ENCODE measurements at places on chromosomes 1 and 21.

GRCh38 chr1:82108843-82109242, 308.1 kb downstream of the ADGRL2 start:
- no peak for DNase-seq

DNA sequence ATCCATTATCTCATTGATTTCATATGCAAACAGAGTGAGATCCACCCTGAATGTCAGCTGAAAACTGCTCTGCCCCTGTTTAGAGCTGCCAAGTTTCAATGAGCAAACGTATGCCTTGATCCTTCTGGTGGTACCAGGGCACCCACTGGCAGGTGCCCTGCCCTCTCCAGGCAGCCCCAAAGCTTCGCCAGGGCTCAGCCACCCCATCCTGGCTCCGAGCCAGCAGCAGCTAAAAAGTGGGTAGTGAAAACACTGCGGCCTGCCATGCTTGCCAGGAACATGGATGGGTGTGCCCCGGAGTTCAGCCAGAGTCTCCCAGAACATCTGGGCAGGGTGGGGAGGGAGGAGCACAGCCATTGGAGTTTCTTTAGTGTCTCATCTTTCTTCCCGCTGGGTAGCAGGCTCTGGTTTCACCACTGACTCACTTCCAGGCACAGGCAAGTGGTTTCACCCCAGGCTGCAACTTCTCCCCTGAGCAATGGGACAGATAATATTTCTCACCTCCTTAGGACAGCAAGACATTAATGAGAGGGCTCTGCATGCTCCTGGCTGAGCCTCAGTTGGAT, 8.1 kb upstream of the LMX1A start:
- DNase-seq: no peak

DNA sequence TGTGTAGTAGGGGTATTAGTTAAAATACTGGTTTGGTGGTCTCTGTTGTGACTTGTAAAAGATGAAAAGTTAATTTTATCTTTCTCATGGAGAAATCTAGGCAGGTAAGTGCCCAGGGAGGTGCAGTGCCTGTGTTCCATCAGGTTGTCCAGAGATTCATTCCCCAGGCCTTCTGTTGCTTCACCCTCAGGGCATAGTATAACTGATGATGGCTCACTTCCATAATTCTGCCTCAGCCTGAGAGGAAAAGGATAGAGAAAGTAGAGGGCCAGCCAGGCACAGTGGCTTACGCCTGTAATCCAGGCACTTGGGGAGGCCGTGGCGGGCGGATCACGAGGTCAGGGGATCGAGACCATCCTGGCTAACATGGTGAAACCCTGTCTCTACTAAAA, 153.9 kb downstream of the FMN2 start:
- DNase-seq: no peak

GRCh38 chr1:152752225-152752624, 5.6 kb upstream of the KPRP start:
- DNase-seq: no peak

DNA sequence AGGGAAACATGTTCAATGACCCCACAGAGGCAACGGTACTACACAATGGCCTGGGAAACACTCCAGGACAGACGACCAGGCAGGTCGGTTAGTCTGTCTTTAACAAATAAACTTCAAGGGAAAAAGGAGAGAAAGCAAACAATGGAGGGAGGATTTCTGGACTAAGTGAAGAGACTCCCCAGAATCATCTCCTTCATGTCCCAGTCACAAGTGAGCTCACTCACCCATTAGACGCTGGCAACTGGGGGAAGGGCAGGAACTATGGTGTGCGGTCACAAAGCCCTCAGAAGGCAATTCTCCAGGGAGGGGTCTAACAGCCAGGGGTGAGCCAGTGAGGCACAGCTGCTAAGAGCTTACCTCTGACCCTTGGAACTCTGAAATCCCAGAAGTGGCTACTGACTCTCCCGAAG, 55.7 kb upstream of the NADK start:
- DNase-seq: no peak

DNA sequence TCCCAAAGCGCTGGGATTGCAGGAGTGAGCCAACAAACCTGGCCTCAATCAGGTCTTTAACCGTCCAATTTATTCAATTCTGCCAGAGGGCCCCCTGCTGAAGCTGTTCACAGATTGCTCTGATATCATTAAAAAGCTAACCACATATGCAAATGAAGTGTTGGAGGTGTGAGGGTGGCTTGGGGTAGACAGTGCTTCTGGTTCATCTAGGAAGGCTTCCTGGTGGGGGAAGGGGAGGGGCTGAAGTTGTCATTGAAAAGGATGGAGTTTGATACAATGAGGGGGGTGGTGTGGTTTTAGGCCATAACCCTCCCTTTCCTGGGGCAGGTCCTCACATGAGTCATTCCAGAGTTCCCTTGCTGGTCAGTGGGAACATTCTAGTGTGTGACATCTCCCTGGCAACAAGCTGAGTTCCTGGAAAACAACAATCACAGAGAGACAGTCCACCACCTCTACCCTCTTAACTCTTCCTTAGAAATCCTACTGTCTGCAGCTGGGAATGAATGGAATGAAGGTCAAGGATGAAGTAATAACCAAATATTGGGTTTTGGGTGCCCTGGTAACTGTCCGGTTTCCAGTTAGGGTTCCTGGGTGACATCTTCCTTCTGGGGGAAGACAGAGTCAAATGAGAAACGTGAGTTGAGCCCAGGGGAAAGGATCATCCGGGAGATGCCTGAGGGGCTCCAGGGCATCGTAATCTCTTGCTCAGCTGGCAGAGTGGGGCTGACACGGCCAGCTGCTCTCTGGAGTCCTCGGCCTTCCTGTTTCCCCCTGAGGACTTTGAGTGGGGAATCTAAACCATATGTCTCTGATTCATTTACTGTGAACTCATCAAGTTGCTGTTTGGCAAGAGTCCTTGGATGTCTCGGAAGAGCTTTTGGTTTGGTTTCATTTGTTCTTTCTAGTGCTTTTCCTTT, 32.2 kb downstream of the BATF3 start:
- DNase-seq: no peak

GRCh38 chr1:234433563-234434285, 45.3 kb downstream of the TARBP1 start:
- no peak for DNase-seq

- DNase-seq: no peak
Observed at GRCh38 chr21:45363921-45364467, 41.0 kb upstream of the COL18A1 start.

DNA sequence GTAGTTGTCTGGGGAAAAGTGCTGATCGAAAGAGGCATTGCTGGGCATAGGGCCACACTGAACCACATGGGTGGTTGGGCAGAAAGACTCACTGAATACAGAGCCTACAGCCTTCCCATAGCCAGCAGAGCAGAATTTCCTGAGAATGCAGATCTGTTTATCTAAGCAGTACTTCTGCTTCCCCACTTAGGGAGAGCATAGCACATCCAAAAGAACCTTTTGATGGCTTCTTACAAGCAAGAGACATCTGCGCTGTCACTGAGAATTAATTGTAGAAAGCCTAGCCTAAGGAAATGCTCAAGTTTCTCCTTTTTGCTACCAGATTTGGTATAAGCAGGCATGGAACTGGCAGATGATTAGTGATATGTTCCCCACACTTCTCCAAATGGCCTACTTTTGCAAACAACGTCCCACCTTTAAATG, 13.0 kb upstream of the KLHDC8A start:
- no peak for DNase-seq

GRCh38 chr1:166766942-166767341, 72.3 kb upstream of the POGK start:
- no peak for DNase-seq

GRCh38 chr1:12040457-12041051, 21.3 kb downstream of the MIIP start:
- DNase-seq: no peak

- DNase-seq: no peak
Observed at GRCh38 chr1:173893611-173894010, 23.5 kb downstream of the SERPINC1 start.

- DNase-seq: peak; percentile 50
Observed at GRCh38 chr1:2229037-2229864, 1.1 kb downstream of the SKI start.

DNA sequence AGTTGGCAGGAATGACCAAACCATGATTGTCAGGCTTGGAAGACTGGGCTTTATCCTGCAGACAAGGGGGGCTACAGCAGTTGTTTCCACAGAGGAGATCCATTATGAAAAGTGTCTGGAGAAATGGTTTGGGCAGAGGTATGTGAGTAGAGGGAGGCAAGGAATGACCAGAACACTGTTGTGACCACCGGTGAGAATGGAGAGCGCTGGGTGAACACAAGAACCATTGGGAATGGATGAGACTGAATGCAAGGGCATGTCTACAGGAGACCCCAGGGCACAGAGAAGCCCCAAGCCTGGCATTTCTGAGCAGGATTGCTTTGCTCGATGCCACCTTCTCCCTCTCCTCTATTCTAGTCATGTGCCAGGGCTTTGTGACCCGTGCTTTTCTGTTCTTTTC, 125.1 kb downstream of the CACNA1E start:
- DNase-seq: no peak

- peak; percentile 48 for DNase-seq
Observed at GRCh38 chr21:30447056-30447455, 7.0 kb downstream of the KRTAP15-1 start.

GRCh38 chr1:175078629-175079028, 11.0 kb downstream of the TNN start:
- DNase-seq: no peak

- DNase-seq: no peak
Observed at GRCh38 chr1:78667939-78668338, 18.3 kb downstream of the IFI44 start.

GRCh38 chr1:57473448-57473847, 49.6 kb upstream of the DAB1 start:
- no peak for DNase-seq

DNA sequence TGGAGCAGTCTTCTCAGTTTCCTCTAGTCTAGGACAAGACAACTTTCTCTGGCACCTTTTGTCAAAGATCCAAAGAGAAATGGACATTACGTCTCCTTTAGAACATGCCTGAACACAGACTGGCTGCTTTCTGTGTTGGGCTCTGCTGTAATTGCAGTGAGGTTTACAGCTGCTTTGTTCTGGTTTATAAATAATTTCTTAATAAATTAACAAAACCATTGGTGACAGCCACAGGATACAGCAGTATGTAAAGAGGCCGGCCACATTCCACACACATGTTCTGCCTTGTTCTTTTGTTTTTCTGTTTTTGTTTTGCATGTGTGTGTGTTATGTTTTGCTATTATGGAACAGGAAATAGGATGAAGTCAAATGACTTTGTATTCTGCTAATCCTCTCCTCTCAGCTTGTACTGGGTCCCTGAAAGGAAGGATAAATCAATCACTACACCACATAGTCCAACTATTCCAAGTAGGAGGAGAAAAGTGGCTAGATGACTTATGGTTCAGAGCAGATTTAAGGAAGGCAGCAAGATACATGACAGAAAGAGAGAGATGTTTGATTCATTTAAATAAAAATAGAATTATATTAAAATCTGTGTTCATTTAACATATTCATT, 161.5 kb upstream of the ESRRG start:
- no peak for DNase-seq

DNA sequence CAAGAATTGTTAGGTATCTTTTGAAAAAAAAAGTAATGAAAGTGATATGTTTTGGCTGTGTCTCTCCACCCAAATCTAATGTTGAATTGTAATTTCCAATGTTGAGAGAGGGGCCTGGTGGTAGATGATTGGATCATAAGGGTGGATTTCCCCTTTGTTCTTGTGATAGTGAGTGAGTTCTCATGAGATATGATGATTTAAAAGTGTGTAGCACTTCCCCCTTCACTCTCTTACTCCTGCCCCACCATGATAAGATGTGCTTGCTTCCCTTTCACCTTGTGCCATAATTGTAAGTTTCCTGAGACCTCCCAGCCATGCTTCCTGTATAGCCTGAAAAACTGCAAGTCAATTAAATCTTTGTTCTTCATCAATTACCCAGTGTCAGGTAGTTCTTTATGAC, 70.7 kb downstream of the XCL2 start:
- no peak for DNase-seq

- no peak for DNase-seq
Observed at GRCh38 chr21:33289199-33289819, 23.1 kb downstream of the IL10RB start.

DNA sequence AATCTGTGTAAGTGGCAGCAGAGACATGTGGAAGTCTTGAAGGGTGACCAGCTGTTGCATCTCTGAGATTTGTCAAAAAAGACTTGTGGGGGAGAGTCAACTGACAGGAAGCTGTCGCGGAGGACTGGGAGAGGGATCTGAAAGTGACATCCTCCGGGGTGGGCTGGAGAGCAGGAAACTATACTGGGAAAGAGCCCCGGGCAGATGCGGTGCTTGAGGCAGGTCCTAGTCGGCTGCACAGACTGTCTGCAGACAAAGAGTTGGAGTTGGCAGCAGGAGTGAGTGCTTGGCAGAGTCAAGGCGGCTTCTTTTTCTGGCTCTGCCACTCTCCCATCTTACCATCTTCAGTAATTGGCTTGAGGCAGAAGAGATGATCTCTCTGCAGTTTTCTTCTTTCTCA, 294.0 kb upstream of the C1orf87 start:
- DNase-seq: no peak

DNA sequence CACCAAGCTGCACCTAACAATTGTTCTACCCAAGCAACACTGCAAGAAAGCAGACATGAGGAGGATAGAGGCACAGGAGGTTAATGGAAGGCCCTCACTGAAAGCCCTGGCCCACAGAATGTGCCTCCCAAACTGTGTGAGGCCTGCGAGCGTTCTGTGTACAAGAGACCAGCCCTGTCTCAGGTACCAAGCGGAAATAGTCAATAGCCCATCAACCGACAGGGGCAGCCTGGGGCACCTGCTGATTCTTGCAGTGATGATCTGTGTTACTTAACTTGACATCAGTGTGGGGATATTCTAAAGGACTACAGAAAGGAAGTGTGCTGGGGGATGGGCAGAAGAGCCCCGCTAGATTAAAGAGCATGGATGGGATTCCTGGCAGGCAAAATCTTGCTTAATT, 392.4 kb downstream of the KCNH1 start:
- no peak for DNase-seq

DNA sequence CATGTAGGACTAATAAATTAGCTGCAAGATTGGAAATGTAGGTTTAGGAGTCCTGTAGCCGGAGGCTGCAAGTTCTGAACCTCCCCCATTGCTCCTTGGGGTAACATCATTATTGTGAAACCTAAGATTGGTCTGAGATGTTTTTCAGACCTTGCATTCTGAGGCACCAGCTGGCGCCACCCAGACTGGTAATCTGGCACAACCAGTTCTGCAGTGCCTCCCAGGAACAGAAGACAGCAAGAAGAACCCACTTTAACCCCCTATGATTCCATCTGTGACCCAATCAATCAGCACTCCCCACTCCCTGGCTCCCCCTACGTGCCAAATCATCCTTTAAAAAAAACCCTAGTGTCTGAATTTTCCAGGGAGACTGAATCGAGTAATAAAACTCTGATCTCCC, 11.6 kb upstream of the DNAJC6 start:
- DNase-seq: no peak

- no peak for DNase-seq
Observed at GRCh38 chr1:53016705-53017104, 45.3 kb upstream of the PODN start.
